ENCODE measurements at places on chromosomes 2 and 18.

DNA sequence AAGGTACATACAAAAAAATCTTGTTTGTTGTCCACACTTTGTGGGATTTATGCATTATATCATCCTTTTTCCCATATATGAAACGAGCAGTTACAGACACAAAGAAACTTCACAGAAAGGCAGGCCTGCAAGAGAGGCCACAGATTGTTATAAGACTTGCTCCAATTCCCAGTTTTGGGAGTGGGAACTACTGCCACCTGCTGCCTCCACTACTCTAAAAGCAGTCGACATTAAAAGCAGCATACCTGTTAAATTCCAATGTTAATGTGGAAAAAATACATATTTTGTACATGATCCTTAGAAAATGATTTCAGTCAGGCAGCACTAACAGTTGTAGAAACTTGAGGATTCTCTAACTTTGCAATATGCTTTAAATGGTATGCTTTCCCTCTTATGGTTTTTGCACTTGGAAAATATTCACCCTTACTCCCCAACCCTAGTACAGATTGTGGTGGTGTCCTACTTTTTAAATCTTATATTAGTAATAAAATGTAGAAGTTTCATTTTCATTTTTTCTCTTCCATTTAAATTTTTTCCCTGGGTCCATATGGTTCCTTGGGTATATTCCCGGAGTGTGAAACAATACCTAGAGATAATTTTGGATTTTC, 37.9 kb downstream of the SLC38A11 start:
- DNase-seq = no peak

DNA sequence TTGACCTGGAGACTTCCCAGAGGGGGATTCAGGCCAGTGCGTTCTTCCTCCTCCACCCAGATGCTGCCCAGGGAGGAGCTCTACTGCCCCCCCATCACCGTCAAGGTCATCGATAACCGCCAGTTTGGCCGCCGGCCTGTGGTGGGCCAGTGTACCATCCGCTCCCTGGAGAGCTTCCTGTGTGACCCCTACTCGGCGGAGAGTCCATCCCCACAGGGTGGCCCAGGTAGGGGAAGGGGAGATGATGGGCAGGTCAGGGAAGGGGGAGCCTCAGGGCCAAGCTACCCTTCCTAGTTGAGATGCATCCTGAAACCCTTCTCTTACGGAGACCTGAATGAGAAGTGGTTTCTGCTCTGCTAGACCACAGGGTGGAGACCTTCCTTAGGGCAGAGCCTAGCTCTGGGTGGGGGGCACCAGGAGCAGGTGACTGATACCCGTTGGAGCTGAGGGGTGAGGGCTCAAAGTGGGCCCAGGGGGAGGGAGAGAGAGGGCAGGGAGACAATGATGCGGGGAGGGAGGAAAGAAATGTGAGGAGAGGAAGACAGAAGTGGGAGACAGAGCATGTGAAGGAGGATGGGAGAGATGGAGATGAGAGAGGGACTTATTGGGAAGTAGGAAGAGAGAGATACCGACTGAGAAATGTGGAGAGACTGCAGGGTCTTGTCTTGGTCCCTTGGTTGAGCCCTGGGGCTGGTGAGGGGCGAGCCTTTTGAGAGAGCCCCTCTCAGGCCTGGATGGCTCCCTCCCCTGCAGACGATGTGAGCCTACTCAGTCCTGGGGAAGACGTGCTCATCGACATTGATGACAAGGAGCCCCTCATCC, 159.4 kb downstream of the DYSF start:
- no peak for DNase-seq

DNA sequence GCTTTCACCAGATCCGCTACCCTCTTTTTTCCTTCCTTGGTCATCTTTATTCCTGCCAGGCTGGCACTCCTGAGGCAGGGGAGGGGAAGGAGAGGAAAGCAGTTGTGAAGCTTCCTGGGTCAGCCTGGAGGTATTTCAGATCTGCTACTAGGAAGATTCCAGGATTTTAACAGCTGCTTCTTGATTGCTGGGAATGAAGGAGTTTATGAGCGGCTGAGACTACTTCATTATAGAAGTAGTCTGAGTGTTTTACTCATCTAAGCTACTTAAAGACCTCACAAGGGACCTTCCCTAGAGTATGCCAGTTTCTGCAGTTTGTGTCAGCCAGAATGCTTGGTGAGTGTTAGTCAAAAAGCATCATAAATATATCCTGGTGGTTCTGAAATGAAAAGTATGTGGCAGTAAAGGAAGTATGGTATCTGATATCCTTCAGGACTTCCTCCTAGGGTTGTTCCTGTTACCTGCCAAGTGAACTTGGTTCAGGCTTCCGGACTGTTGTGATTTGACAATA, 1.9 kb downstream of the TANC1 start:
- no peak for DNase-seq

- DNase-seq = no peak
Observed at GRCh38 chr18:63111671-63112402, 207.7 kb downstream of the BCL2 start.

DNA sequence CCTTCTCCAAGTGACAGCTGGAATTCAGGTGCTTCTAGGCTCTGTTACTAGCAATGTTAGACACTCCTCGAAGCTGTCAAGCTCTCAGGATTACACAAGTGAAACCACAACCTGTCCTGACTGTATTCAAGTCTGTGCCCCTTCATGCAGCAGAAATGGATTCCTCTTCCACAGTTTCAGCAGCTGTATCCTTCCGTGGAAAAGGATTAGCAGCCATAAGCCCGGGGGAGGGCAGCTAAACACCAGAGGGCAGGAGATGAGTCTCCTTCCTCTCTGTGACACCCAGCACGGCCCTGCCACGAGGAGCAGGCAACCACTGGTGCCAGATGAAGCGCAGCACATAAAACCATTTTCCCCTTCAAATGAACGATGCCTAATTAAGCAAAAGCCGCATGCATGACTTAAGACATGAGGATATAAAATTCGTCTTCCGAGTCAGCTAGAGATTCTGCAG, 1.2 kb downstream of the ST3GAL5 start:
- no peak for DNase-seq

DNA sequence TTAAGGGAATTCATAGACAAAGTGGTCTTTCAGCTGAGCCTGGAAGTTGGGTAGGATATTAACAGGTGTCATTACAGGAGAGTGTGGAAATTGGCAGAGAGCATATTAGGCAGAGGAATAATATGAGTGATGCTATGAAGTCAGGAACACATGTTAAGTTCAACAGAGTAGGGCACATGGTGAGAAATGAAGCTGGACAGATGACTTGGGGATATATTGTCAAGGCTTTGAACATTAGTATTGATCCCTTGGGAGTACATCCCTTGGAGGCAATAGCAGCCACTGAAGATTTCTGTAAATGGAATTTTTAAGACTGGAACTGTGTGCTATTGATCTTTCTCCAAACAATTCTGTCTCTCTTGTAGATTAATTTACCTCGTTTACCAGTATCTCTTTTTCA, 170.7 kb downstream of the SCG2 start:
- no peak for DNase-seq

GRCh38 chr18:59690186-59690982, 6.8 kb downstream of the CCBE1 start:
- DNase-seq = no peak

DNA sequence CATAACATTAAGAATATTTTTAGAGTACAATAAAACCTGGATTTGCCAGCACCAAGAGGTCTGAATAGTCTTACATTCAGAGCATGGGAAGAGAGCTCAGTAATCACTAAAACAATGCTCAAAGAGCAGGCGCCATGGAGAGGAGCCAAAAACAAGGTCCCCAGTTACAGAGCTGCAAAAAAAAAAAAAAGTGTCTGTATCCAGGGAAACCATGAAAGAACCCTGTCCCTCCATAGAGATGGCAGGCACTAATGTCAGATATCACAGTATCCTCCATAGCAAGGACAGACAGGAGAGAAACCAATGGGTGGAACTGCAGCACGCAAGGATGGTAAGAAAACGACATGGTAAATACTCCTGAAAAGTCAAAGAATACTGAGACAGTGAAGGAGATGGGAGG, 19.5 kb downstream of the FBXO15 start:
- DNase-seq = no peak

GRCh38 chr2:241272303-241273209, 42.9 kb downstream of the HDLBP start:
- DNase-seq = no peak

DNA sequence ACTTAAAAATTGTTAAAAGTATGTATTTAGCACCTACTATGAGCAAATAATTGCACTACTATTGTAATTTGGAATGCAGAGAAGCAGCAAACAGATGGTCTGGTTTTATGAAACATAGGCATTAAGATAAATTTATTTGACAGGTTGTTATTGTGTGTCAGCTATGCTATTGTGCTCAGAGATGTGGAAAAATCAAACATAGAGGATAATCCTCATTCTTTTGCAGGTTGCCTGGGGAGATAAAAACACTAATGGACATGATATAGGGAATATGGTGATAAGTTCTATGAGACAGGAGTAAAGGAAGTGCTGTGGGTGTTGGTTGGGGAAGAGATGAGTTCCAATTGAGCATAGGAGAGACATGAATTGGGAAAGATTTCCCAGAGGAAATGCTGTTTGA, 71.3 kb downstream of the PPP1R1C start:
- DNase-seq = no peak

- DNase-seq = no peak
Observed at GRCh38 chr2:145739681-145740080, 1219.8 kb upstream of the ZEB2 start.

- no peak for DNase-seq
Observed at GRCh38 chr2:142974288-142975024, 97.0 kb downstream of the KYNU start.

DNA sequence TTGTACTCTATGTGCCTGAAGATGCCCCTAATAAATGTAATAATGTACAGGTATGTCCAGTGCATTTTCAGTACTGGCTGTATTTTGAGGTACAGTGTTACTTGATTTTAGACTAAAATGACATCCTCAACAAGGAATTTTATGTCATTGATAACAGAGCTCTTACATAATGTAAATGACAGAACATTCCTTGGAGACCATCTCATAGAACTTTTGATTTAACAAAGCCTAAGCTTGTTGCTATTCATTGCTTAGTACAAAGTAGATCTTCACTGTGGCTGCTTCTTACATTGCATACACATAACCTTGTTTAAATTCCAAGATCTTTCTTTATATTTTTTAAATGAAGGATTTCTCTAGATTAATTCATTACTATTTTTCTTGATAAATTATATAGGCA, 24.1 kb downstream of the DYNC1I2 start:
- DNase-seq = no peak

- no peak for DNase-seq
Observed at GRCh38 chr2:190961918-190962487, 52.0 kb downstream of the STAT1 start.

DNA sequence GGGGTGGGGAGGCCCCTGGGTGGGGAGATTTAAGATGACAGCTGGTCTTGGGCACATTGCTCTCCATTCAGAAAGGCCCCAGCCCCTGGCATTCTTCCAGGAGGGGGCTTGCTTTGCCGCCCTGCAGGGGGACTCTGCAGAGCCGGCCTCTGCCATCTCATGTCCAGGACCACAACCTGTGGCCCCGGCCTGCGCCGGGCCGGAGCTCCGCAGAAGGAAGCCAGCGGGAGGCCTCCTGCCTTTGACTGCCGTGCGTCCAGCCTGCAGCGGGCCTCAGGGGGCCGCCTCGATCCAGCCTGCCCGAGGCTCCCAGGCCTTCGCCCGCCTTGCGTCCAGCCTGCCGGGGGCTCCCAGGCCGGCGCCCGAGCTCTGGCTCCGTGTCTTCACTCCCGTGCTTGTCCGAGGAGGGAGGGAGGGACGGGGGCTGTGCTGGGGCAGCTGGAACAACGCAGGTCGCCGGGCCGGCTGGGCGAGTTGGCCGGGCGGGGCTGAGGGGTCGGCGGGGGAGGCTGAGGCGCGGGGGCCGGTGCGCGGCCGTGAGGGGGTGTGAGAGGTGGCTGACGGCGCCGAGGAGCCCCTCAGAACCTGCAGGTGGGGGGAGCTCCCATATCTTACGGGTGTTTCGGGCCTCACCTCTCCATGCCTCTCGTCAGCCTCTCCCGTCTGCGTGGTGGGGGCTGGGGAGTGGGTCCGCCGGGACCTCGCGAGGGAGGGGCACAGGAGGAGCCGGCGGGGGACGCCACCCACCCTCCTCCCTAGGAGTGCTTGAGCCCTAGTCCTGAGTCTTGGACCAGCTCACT, 20.4 kb downstream of the GPC1 start:
- no peak for DNase-seq

DNA sequence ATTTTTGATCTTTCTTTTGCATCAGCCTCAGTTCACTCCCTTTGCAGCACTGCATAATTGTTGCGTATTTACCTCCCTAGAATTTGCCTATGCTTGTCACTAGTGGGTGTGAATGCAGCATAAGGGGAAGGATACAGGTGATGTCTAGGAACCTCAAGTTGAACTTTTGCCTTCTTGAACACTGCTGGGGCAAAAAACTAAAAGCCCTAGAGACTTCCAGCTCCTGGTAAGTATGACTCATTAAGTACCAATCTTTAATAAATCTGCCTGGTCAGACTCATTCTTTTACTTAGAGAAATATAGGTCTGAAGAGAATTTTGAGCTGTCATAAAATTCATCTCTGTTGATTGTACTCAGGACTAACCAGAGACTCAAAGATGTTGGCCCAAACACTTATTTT, 547.3 kb upstream of the FANCL start:
- no peak for DNase-seq

DNA sequence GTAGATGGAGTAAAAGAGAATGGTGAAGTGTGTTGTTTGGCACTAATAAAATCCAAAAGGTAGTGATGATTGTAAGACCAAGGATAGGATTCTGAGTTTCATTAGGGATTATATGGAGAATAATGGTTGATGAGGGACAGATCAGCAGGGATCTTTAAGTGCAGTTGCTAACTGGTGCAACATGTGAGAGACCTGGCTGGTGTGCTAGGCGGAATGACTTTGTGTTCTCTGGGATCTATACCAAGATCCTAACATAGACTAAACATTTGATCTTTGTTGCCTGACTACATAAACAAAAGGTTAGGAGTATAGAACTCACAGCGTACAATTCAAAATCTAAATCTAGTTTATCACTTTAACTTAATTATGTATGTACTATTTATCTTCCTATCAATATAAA, 135.4 kb downstream of the PTRHD1 start:
- DNase-seq = no peak

DNA sequence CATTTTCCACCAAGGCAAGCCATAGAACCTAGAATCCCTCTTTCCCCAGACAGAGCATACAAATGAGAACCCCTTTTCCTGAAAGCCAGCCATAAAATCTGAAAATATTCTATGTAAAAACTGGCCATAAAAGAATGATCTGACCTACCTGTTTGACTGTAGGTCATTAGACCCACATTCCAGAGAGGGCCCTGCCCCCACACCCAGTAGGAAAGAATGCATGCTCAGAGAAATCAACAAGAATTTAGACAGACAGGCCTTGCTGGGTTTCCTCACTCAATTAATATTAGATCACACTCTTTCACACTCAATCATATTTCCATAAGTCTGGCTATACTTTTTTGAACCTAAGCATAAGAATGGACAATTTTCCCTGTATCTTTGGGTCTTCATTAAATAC, 929.5 kb downstream of the ERBB4 start:
- no peak for DNase-seq

GRCh38 chr18:70221156-70221914, 15.8 kb upstream of the RTTN start:
- no peak for DNase-seq

GRCh38 chr2:46068636-46069035, 228.6 kb upstream of the EPAS1 start:
- no peak for DNase-seq

All from NCI-H187 (cell line).